NCI-H1105 (cell line): ENCODE measurements at places on chromosomes 1 and 21.
A peak's percentile ranks its signal among the peaks of the same experiment; 100 is the strongest.

- DNase-seq, result no peak
Measured at GRCh38 chr1:161869291-161869690, 103.2 kb downstream of the ATF6 start.

DNA sequence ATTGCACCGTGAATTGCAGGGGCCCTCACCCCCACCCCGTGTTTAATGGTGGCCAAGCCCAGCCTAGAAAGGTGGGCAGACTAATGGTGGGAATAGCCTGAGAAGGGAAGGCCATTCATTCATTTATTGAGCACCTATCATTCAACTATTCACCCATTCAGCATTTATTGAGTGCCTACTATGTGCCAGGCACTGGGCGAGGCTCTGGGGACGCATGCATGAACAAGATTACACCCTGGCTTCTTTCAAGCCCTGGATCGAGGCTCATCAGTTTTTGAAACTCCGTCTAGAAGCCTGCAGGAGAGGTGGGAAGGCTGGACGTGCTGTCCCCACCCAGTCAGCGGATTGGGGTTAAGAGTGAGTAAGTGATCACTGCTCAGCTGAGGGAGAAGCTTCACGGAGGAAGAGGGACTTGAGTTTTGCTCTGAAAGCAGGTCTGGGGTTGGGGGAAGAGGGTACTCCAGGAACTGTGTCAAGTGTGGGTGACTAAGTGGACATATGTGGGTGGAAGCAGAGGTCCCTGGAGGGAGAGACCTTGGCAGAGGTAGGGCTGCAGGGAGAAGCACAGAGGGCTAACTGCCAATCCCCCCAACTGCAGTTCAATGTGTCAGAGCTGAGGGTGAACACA lies 35.6 kb downstream of the MEF2D start:
- no peak for DNase-seq

DNA sequence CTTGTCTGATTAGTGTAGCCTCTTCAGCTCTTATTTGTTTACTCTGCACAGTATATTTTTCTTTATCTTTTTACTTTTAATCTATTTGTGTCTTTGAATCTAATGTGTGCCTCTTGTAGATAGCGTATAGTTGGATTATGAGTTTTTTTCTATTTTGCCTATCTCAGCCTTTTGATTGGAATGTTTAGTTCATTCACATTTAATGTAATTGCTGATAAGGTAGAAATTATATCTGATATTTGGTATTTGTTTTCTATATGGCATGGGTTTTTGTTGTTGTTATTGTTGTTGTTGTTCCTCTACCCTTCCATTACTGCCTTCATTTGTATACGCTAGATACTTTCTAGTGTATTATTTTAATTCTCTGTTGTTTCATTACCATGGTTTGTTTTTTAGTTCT lies 131.7 kb upstream of the GRIK3 start:
- no peak for DNase-seq

DNA sequence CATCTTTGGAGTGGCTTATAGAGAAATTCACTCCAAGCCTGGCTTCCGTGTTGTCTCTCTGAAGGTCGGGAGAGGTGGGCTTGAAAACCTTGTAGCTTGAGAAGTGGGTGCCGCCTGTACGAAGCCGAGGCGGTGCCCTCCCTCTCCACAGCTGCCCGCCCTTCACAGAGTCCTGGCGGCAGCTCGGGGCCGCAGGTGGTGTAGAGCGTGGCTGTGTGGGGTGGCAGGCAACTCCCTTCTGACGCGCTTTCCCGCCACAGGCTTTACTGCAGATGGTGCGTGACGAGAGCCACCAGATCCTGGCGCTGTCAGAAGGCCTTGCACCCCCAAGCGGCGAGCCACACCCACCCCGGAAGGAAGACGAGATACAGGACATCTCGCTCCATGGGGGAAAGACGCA lies 33.1 kb upstream of the DIP2A start:
- DNase-seq, result no peak

- no peak for DNase-seq
Measured at GRCh38 chr1:246923482-246923881, 8.3 kb downstream of the AHCTF1 start.

GRCh38 chr1:4778056-4778455 lies 123.6 kb downstream of the AJAP1 start:
- DNase-seq, result peak; percentile 25

- DNase-seq, result no peak
Measured at GRCh38 chr1:244066954-244067716, 16.1 kb downstream of the ZBTB18 start.

- DNase-seq, result peak; percentile 1
Measured at GRCh38 chr1:203558064-203558760, 64.3 kb downstream of the OPTC start.

- DNase-seq, result no peak
Measured at GRCh38 chr21:43286196-43286595, 117.4 kb downstream of the CRYAA start.

GRCh38 chr1:202084791-202085681 lies 37.7 kb upstream of the GPR37L1 start:
- peak; percentile 79 for DNase-seq
